Caco-2 (cell line): ENCODE measurements at places on chromosomes 7 and 10. TPM values are rescaled to one million over a fixed set of nuclear protein-coding genes. Genes with fewer than 3 reads are reported as not detected.

CYP3A5 gene
- 2.7 and 3.7 TPM in 2 replicates for total RNA-seq

STAG3 gene
- 1.3 TPM in 2 replicates for total RNA-seq

NRAP gene
- 0.05 and 0.09 TPM in 2 replicates for total RNA-seq

GJD4 gene
- 0.18 TPM in 1 of 2 replicates, not detected in the other for total RNA-seq

MRC1 gene
- 0.05 TPM in 2 replicates for total RNA-seq

TEX36 gene
- not detected in 2 replicates for total RNA-seq

SMO gene
- total RNA-seq, result 35.5 and 36.0 TPM in 2 replicates

GSTO1 gene
- 167 and 182 TPM in 2 replicates for total RNA-seq

CXCL12 gene
- 0.27 TPM in 1 of 2 replicates, not detected in the other for total RNA-seq

AUTS2 gene
- total RNA-seq, result 37.1 and 41.9 TPM in 2 replicates

PPP1R17 gene
- total RNA-seq, result not detected in 2 replicates

POLD2 gene
- 130 and 140 TPM in 2 replicates for total RNA-seq

TAS2R41 gene
- not detected in 2 replicates for total RNA-seq

SKIDA1 gene
- total RNA-seq, result 5.7 and 6.3 TPM in 2 replicates

CYP3A4 gene
- total RNA-seq, result not detected in 2 replicates

ADGRA1 gene
- total RNA-seq, result not detected in 2 replicates

PTPN12 gene
- total RNA-seq, result 67.1 and 74.8 TPM in 2 replicates

CPEB3 gene
- 2.3 TPM in 2 replicates for total RNA-seq

PLEKHS1 gene
- not detected in 2 replicates for total RNA-seq

GLI3 gene
- 1.00 and 1.1 TPM in 2 replicates for total RNA-seq

PNLIPRP3 gene
- not detected in 2 replicates for total RNA-seq

HECW1 gene
- total RNA-seq, result 1.7 and 1.8 TPM in 2 replicates

ANKRD30A gene
- 0.14 TPM in 1 of 2 replicates, not detected in the other for total RNA-seq

ITGB8 gene
- 3.2 and 4.6 TPM in 2 replicates for total RNA-seq

AKR1D1 gene
- total RNA-seq, result 2.2 and 2.3 TPM in 2 replicates

FAM237B gene
- not detected in 2 replicates for total RNA-seq

PIP gene
- not detected in 2 replicates for total RNA-seq

HOXA10 gene
- total RNA-seq, result 7.8 and 9.5 TPM in 2 replicates

AKR1B15 gene
- not detected in 2 replicates for total RNA-seq

SPDYE6 gene
- not detected in 2 replicates for total RNA-seq

TMEM229A gene
- 0.50 and 0.88 TPM in 2 replicates for total RNA-seq

TRPV5 gene
- not detected in 2 replicates for total RNA-seq

CUEDC2 gene
- 32.1 and 32.6 TPM in 2 replicates for total RNA-seq

CYP2C18 gene
- 0.72 and 0.79 TPM in 2 replicates for total RNA-seq

CHST3 gene
- 40.9 and 46.0 TPM in 2 replicates for total RNA-seq

NKX2-3 gene
- total RNA-seq, result 0.37 and 0.43 TPM in 2 replicates

TNRC18 gene
- total RNA-seq, result 73.7 and 75.6 TPM in 2 replicates

ZNF239 gene
- total RNA-seq, result 15.2 and 16.4 TPM in 2 replicates

RBM20 gene
- total RNA-seq, result 0.35 and 0.36 TPM in 2 replicates

KCNMA1 gene
- total RNA-seq, result 20.7 and 23.9 TPM in 2 replicates

MYH16 gene
- total RNA-seq, result not detected in 2 replicates

LRMDA gene
- total RNA-seq, result 18.5 and 21.6 TPM in 2 replicates

ITIH2 gene
- 13.3 and 20.3 TPM in 2 replicates for total RNA-seq

MAT1A gene
- total RNA-seq, result 3.2 and 3.4 TPM in 2 replicates

PRKG1 gene
- 0.09 and 0.12 TPM in 2 replicates for total RNA-seq

GPR26 gene
- not detected in 2 replicates for total RNA-seq

MMS19 gene
- 105 and 112 TPM in 2 replicates for total RNA-seq

ABCC2 gene
- total RNA-seq, result 128 and 129 TPM in 2 replicates

FAM25G gene
- total RNA-seq, result not detected in 2 replicates

C10orf67 gene
- total RNA-seq, result not detected in 2 replicates

EBLN1 gene
- not detected in 2 replicates for total RNA-seq

NPC1L1 gene
- total RNA-seq, result 5.9 and 6.5 TPM in 2 replicates

ELN gene
- total RNA-seq, result not detected in 2 replicates

OIT3 gene
- not detected in 2 replicates for total RNA-seq

AKR1C4 gene
- 0.25 and 0.28 TPM in 2 replicates for total RNA-seq

CCL24 gene
- total RNA-seq, result not detected in 2 replicates

PILRA gene
- total RNA-seq, result 0.68 TPM in 1 of 2 replicates, not detected in the other

ACTR3C gene
- 8.0 and 9.2 TPM in 2 replicates for total RNA-seq

NMT2 gene
- total RNA-seq, result 28.1 and 30.1 TPM in 2 replicates
